Activated T-cell treated with anti-CD3 and anti-CD28 coated beads for 1 hour (primary cell): ENCODE measurements at places on chromosomes 2 and 18.

DNA sequence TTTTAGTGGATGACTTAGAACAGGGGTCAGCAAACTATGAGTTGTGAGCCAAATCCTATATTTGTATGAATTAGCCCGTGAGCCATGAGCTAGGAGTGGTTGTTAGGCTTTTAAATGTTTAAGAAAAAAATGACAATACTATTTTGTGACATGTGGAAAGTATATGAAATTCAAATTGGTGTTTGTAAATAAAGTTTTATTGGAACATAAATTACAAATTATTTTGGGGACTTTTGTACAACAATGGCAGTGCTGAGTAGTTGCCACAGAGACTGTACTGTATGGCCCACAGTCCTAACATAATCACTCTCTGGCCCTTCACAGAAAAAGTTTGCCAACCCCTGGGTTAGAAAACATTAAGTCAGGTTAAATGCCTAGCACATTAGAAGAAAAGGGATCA is 26.1 kb downstream of the ADNP2 start:
- DNase-seq, result no peak

GRCh38 chr18:7177116-7177744 is 53.7 kb upstream of the LRRC30 start:
- DNase-seq, result no peak

GRCh38 chr2:105156166-105156565 is 85.4 kb upstream of the GPR45 start:
- DNase-seq, result no peak

GRCh38 chr2:230749111-230749510 is 36.5 kb downstream of the CAB39 start:
- no peak for DNase-seq

DNA sequence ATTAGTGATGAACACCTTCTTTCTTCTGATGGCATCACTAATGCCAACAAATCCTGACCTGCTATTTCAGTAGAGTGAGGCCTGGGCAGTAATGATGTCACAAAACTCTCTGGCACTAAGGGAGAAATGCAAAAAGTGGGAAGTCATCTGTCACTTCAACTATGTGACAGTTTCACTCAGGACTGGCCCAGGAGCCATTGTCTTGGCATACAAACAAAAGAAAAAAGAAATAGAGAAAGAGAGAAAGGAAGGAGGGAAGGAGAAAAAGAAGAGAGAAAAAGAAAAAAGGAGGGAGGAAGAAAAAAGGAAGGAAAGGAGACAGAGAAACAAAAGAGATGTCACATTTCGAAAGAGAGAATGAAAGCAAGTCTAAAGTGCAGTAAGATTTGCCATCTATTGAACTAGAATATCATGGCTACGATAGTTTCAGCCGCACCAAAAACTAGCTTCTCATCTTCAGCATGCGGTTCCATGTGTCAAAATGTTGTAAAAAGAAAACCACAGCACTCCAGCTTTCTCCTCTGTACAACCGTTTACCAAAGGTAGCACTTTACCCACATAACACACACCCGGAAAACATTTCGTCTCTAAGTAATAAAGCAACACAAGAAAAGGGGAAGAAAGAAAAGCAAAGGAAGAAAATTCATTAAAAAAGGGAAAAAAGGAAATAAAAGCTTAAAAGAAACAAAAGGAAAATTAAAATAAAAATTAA is 50.1 kb downstream of the CD226 start:
- DNase-seq, result no peak

DNA sequence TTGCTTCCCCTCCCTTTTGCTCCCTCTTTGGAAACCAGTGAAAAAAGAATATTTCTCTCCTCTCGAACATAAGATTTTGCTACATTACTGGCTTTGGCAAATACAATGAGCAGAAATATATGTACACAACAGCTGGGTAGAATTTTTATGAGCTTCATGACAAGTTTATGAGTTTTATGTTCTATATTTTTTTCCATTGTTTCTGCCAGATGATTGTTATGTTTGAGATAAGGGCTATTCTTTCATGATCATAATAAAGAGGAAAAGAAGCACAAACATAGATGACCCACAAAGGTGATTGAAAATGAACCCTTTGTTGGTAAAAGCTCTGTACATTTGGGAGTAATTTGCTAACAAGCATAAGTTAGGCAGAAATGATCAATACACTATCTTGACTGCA is 14.8 kb upstream of the TFPI start:
- DNase-seq, result no peak

- no peak for DNase-seq
Observed at GRCh38 chr2:20199633-20200270, 25.2 kb downstream of the SDC1 start.

- DNase-seq, result no peak
Observed at GRCh38 chr2:218019411-218020060, 16.7 kb upstream of the TNS1 start.

- DNase-seq, result no peak
Observed at GRCh38 chr18:7476386-7476785, 90.7 kb upstream of the PTPRM start.

DNA sequence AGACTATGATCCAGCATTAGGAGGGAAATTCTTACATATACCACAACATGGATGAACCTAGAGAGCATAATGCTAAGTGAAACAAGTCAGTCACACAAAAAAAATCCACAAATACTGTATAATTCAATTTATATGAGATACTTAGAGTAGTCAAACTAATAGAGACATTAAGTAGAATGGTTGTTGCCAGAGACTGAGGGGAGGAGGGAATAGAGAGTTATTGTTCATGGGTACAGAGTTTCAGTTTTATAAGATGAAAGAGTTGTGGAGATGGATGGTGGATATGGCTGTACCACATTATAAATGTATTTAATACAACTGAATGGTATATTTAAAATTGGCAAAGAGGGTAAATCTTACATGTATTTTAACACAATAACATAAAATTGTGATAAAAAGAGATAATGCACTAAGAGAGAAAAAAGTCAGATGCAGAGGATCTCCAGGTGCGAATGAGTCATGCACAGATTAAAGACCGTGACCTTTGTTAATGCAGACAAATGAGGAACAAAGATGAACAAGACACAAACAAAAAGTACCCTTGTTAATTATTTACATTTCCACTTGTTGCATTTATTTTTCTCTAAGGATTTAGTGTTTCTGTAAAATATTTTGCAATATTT is 541.7 kb upstream of the MEX3C start:
- no peak for DNase-seq

DNA sequence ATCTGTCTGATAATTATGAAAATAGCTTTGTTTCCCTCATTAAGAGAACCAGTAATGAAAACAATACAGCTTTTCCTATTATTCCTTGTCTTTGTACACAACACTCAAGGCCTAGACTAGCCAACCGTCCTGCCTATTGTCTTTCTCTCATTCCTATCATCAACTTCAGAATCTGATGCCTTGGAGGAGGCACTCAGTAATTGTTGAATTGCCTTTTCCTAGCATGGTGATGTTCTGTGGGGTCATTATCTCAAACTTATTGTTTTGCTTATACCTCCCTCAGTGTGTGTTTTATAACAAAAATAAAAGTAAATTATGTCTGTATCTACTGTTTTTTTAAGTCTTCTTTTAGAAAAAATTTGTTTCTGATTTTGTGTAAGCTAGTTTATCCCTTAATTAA is 208.7 kb downstream of the RIT2 start:
- DNase-seq, result no peak

DNA sequence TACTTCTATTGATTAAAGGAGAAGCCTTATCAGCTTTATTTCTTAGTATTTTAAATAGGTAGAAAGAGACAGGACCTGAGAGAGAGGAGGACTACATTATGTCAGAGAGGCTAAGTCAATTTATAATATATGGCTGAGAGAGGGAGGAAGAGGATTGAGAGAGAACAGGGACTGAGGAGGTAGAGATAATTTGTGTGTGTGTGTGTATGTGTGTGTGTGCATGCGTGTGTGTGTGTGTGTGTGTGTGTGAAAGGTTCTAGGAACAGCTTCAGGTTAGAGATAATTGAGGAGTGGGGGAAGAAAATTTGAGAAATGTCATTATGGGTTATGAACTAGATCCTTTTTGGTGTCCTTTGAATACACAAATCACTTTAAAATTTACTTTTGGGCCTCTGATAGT is 15.2 kb downstream of the DOK1 start:
- no peak for DNase-seq
